ENCODE measurements at places on chromosomes 16 and 17.

GRCh38 chr17:76171706-76172105, 30.7 kb upstream of the FOXJ1 start:
- DNase-seq: no peak

DNA sequence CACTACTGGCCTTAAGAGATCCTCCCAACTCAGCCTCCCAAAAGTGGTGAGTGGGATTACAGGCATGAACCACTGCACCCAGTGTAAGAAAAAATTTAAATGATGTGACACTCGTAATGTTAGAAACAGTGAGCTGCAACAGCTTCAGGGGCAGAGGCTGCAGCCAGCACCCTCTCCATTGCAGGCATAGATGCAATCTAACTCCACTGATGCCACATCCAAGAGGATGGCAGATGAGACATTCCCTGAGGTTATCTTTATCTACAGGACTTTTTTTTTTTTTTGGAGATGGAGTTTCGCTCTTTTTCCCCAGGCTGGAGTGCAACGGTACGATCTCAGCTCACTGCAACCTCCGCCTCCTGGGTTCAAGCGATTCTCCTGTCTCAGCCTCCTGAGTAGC, 19.9 kb downstream of the ZCCHC14 start:
- no peak for DNase-seq

DNA sequence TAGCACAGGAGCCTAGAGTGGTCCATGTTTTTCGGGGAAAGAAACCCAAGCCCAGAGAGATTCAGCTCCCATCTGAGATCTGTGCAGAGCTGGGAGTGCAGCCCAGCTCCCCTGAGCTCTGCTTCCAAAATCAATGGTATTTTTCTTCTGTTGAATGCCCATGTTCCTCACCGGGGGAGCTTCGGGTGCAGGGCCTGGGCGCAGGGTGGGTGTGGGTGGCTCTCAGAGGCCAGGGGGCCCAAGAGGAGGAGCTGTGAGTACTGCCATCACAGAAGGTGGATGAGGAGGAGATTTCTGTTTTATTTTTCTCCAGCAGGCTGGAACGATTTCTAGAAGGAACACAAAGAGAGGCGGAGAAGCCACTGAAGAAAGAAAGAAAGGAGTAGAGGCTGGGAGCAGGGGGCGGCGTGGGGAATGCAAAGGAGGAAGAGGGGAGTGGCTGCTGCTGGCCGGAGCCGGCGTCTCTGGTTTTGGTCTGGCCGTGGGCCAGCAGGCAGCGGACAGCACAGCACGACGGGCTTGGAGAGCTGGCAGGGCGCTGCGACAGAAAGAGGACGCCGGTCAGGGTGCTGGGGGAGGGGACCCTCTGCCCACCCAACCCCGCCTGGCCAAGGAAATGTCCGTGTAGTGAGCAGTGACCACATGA, 76.2 kb upstream of the KSR1 start:
- DNase-seq: peak; percentile 77

DNA sequence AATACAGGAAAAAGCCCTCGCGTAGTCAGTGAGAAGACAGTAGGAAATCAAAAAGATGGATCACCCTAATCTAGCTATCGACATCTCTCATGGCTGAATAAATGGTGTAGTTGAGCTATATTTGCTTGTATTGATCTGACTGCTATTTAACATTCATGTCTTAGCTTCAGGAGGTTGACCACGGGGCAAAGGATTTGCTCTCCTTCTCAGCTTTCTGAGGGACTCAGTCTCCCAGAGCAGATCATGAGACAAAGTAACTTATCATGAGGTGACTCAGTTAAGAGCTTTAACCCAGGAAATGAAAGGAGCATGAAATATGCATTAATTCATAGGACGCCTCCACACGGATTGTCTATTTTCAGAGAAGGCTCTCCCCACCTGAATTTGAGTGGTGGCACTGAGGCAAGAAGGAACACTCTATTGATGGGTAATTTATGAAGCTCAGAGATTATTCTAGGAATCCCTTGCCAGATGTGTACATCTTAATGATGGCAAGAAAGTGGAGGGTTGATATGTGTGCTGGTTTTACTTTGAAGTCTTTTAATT, 608 bp downstream of the RBFOX1 start:
- no peak for DNase-seq

GRCh38 chr16:66408163-66409048, 18.7 kb upstream of the BEAN1 start:
- DNase-seq: peak; percentile 60

DNA sequence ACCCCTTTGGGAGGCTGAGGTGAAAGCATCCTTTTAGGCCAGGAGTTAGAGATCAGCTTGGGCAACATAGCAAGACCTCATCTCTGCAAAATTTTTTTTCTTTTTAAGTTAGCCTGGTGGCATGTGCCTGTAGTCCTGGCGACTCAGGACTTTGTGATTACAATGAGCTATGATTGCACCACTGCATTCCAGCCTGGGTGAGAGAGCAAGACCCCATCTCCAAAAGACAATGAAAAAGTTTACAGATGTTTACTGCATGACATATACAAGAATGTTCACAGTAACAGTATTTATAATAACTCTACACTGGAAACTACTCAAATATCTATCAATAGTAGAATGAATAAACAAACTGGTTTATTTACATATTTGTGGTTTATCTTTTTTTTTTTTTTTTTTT, 33.1 kb upstream of the CCL22 start:
- DNase-seq: peak; percentile 56

DNA sequence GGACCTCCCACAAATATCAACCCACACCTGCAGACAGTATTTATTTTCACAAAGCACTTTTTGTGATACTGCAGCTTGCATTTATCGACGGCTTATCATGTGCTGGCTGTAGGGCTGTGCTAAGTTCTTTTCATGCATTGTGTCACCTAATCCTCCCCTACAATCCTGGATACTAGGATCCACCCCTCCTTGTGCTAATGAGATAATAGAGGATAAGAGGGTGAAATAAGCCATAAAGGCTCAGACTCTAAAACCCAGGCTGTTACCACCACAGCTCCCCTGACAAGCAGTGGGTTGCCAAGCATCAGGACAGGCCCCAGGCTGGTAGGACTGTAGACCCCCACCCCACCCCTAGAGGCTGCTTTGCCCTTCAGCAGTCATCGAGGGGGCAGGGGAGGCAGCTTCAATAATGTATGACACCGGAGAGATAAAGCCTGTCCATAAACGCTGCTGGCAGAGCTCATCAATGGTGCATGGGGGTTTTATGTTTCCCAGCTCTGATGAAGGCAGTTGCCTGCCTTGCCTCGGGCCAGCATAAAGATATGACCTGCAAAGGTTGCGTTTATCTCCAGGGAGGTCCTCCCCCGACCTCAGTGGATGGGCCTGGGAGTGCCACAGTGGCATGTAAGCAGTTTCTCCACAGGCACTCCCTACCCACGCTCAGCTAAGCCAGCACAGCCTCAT, 73.9 kb upstream of the C16orf82 start:
- DNase-seq: peak; percentile 2

GRCh38 chr16:88549671-88550245, 20.4 kb upstream of the ZC3H18 start:
- no peak for DNase-seq

- peak; percentile 69 for DNase-seq
Observed at GRCh38 chr16:30032083-30032819, 1.2 kb upstream of the TLCD3B start.

DNA sequence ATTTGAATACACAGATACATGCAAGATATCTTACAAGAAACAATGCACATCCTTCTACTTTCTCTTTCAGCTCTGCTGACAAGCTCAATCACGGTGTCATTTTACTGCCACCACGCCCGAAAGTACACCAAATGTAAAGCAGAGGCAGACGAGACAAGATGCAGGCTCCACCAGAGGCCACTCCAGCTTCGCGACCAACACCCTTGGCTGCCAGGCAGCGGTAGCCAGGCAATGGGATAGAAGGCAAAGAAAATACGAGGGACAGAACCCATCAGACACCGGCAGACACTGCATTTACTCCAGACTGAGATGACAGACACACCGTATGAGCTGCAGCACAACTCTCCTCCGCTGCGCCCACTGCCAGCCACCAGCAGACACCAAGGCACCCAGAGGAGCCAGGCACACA, 41.0 kb downstream of the USP22 start:
- DNase-seq: no peak

- DNase-seq: peak; percentile 88
Observed at GRCh38 chr16:70653809-70654771, 7.7 kb downstream of the IL34 start.

DNA sequence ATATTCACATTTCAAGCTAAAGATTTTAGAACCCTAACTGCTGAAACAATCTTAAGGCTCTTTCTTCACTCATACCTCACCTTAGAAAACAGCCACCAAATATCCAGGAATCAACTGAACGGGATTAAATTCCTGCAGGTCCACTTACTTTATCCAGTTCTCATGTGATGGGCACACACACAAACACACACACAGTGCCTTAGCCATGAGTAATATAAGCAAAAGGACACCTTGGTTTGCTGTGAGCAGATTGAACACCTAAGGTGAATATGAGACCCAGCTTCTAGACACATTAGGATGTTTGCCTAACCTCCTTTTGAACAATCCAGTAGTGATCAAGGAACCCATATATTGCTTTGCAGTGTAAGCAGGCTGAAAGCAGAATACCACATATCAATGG, 81.5 kb downstream of the TUBD1 start:
- DNase-seq: peak; percentile 16

- no peak for DNase-seq
Observed at GRCh38 chr16:88618956-88619667, 19.3 kb upstream of the IL17C start.

DNA sequence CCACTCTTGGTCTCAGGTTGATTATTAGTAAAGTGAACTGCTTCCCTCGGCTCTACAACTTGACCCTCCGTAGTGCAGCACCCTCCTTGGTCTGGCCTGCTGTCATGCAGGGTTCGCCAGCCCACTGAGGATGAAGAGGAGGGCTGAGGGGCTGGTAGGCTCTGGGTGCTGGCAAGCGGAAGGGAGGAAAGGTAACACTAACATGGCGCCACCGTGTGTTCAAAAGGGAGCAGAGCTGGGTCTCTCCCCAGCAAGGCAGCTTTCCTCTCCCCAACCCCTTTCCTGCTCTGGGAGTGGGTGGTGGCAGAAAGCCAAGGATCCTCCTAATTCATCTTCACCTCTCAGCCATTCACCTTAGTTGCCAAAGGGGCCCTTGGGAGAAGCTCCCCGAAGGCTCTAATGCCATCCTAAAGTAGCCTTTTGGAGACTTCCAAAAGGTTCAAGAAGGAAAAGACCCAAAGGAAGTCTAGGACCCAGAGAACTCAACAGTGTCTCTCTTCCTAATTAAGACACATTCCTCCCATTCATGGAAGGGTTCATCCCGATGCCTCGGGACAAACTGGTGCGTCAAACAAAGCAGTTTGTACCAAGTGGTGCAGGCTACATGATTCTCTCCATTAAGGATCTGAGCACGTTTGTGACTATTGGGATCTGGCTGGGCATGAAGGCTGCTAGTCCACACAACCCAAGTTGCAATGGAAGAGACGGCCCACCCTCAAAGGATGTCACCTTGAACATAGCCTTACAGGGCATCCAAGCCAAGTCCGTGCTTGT, 90.8 kb upstream of the TOB1 start:
- DNase-seq: peak; percentile 71

DNA sequence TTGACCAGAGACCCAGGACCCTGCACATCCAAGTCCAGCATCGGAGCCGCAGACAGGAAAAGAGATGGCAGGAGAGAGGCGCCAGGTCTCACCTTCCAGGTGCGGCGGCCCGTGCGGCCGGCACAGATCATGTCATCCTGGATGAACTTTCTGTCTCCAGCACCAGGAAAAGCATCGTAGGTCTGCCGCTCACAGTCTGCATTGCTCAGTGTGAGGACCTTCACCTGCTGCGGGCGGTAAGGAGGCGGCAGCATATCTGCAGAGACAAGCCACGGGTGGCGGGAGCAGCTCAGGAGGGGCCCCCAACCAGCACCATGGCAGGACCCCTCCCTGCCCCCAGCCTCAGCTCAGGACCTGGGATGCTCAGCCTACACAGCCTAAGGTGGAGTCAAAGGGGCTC, 17.9 kb downstream of the TPSD1 start:
- DNase-seq: no peak

DNA sequence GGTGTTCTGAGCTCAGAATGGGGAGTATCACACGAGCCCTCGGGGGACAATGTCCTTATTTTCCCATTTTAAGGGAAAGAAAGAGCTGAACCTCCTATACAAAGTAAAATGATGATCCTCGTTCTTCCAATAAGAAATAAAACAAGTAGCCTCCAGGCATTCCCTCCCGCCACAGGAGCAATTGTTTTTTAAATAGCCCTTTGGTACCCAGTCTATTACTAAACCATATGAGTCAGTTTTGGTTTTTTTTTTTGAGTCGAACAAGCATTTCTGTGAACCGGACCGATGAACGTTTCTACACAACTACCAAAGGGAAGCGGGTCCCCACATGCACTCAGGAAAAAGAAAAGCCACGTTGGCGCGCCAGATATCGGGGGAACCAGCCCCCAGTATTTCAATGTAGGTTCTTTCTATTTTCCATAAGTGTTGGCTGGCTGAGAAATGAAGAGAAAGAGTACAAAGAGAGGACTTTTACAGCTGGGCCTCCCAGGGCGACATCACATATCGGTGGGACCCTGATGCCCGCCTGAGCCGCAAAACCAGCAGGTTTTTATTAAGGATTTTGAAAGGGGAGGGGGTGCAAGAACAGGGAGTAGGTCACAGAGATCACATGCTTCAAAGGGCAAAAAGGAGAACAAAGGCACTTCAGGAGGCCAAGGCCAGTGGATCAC, 3.8 kb upstream of the DCXR start:
- DNase-seq: no peak

GRCh38 chr16:88812513-88813268, 963 bp upstream of the APRT start:
- peak; percentile 62 for DNase-seq

- no peak for DNase-seq
Observed at GRCh38 chr17:1344521-1344920, 55.5 kb downstream of the YWHAE start.

GRCh38 chr16:54176376-54176901, 110.1 kb downstream of the IRX3 start:
- no peak for DNase-seq

DNA sequence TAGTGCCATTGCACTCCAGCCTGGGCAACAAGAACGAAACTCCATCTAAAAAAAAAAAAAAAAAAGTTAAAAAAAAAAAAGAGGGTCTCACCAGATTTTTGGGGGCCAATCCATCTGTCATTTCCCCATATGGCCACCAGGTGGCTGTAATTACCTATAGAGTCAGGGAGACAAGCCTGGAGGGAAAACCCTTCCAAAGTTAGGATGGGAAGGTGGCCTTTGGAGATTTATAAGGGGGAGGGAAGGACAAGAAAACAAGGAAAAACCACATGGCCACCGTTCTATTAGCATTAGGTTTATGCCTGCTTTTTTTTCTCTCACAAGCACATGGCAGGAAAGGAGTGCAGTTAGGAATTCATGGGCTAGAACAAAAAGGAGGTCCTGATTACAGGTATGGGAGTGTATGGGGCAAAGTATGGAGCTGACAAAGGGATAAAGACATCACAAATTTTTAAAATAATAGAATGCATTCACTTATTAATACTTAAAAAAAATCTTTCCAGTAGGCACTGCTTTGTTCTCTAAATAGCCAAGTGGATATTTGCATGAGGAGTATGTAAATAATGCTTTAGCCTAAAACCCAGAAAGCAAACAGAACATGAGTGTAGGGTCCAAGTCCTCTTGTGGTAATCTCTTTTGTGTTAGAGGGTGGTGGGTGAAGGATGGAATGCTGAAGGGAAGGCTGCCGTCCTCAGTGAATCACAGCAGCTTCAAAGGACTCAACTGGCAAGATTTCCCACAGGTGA, 5.1 kb downstream of the CYB5D1 start:
- peak; percentile 63 for DNase-seq

All from EH (cell line).